Skin of body (tissue), 3 donors: ENCODE measurements at places on chromosomes 5 and 9. TPM values are rescaled to one million over a fixed set of nuclear protein-coding genes. Genes with fewer than 3 reads are reported as not detected.

DNA sequence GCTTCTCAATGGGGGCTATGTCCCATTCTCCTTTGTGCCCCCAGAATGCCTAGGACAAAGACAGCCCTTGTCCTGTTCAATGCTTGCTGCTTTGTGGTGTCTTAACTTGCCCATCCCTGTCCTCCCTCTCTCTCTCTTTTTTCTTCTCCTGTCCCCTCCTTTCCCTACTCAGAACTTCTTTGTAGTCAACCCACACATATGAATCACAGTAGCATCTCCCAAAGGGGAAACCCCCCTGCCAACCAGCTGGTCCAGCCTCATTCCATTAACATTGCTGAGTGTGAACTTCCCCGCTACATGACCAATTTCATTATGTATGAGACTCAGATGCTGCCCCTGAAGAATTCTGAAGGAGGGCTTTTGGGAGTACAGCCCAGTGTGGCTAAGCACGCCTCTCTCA, 408.3 kb downstream of the ENC1 start:
- no peak for DNase-seq

The SLC6A19 gene
- not detected for total RNA-seq

The DMGDH gene
- 3.3 TPM for total RNA-seq

DNA sequence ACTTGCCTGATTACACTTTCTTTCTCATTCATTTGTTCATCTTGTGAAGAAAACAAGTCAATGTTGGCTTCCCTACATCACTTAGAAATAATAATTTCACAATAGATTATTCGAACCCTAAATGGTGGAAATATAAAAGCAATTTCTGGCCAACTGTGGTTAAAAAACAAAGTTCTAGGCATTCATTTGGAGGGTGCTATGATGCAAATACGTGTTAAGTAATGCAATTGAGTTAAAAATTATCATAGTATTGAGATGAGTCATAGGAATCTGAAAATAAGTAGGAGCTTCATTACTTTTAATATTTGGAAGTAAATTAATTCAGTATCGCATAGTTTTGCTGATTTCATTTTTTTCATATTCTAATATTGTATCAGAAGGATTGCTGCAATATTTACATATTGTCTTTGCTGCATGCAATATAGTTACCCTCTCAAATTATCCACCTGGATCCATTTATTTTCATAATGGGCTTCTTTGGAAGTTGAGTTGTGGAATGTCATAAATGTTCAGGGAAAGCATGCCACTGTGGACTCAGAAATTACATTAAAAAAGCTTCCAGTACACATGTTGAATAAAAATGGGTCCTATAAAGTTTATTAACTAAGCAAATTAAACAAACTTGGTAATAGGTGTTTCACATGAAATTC, 647.7 kb upstream of the WWC1 start:
- DNase-seq, result no peak

The ADAMTS12 gene
- total RNA-seq, result 26.8 TPM

GRCh38 chr5:174572591-174572990, 151.8 kb upstream of the MSX2 start:
- no peak for DNase-seq

The ORM2 gene
- 0.79 TPM for total RNA-seq

GRCh38 chr5:31825518-31826068, 186.7 kb downstream of the PDZD2 start:
- peak; percentile 61 for DNase-seq

DNA sequence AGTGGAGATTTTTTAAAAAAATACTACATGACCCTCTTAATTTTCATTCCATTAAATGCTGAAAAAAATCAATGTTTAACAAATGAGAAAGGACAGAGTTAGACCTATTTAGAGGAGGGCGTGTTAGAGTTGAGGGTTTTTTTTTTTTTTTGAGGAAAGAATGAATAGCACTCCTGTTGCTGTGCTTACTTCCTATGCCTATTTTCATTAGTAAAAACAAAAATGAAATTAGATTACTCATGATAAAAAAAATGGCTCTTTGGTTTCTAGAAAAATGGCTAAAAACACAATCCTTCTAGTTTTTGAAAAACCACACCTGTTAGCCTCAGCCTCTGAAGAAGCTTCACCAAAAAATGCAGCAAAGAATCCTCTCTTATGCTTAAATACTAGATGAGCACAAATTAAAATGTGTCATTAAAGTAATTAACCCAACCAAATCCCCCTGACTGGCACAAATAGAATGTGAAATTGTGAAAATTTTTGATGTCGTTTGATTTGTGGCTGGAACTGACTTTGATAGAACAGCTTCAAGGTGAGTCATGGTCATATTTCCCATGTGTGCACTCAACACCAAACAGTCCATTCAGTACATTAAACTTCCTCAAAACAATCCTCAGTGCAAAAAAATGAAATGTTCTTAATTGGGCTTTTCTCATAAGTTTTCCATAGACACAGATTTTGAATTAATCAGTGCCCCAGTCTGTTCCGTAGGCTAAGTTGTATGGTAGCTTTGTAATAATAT, 98.0 kb downstream of the MACIR start:
- DNase-seq, result no peak

The SLC2A6 gene
- total RNA-seq, result 1.8 TPM

GRCh38 chr5:64576250-64576649, 70.4 kb downstream of the RGS7BP start:
- peak; percentile 77 for DNase-seq

DNA sequence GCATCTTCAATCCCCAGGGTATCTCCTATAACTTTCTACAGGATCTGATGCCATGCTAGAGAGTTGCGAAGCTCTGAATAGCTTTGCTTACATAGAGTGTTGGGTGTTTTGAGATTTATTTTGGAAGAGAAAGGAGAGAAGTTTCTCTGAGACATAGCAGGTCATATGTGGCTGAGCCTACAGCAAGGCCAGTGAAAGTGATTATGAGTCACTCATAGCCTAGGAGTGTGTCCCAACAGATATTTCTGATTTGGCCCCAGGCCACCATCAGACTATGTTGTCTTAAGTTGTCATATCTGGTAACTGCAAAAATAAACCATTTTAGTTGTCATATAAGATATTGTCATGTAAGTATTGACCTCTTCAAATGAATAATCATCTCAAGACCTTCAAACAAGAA, 132.0 kb upstream of the RAI14 start:
- no peak for DNase-seq

GRCh38 chr5:107893642-107894041, 222.9 kb upstream of the EFNA5 start:
- DNase-seq, result no peak
